AG04449 (cell line): ENCODE measurements at places on chromosomes 3 and 15.
A peak's percentile ranks its signal among the peaks of the same experiment; 100 is the strongest.

DNA sequence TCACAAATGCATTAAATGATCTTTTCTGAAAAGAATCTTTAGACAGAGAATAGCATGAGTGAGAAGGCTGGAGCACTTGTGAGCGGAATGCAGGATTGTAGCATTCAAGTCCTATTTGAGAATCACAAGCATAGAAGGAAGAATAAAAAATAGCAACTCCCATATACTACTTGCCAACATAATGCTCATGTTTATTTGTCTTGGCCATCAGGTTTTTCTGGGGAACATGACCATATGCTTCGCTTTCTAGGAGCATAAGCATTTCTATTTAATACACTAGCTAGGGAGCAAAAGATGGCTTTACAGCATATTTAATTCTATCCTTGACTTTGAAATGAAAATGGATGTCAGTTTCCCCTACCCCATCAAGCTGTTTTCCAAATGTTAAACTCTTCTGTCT is 170.3 kb upstream of the MITF start:
- DNase-seq, result no peak

GRCh38 chr3:16741890-16742289 is 136.7 kb upstream of the DAZL start:
- DNase-seq, result no peak

DNA sequence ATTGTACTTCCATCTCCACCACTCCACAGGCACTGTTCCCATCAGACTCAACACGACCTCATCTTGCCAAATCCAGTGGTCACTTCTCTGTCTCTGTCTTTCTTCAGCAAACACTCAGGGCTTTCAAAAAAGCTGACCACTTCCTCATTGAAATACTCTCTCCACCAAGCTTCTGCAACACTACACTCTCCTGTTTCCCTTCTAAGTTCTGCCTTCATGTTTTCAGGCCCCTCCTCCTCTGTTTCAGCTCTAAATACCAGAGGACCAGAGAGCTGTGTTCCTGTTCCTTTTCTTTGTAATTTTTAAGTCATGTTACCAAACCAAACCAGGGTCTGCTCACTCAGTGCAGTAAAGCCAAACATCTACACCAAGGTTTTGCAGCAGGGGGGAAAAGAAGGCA is 33.8 kb upstream of the ACP3 start:
- DNase-seq, result no peak

- no peak for DNase-seq
Observed at GRCh38 chr3:161291191-161291901, 70.2 kb downstream of the NMD3 start.

GRCh38 chr3:30894521-30895251 is at the start of gene GADL1:
Gene GADL1 (minus strand): TSS chr3:30894661. CDS start chr3:30894614, 47 bp downstream.
- DNase-seq, result no peak

DNA sequence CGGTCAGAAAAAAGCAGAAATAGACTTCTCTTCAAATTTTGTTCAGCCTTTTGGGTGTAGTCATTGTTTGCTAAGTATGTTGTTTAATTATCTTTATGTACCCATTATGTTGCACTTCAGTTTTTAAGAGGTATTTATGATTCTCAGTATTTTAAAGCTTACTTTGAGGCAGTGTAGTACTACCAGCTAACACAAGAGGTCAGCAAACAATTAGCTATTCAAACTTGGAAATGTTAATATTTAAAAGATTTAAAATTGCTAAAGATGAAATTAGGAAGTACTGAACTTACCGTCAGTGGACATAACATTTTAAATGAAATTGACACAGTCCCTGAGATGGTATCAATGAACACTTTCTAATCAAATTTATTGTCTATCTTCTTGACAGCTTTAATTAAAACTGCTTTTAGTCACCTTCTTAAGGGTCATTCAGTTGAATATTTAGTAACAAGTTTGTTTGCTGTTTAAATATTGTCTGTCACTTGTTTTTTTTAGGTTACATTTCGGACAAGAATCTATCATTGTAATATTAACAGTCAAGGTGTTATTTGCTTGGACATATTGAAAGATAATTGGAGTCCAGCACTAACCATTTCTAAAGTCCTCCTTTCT is 28.1 kb downstream of the NKIRAS1 start:
- no peak for DNase-seq

- no peak for DNase-seq
Observed at GRCh38 chr3:22990291-22991200, 212.6 kb upstream of the UBE2E2 start.

DNA sequence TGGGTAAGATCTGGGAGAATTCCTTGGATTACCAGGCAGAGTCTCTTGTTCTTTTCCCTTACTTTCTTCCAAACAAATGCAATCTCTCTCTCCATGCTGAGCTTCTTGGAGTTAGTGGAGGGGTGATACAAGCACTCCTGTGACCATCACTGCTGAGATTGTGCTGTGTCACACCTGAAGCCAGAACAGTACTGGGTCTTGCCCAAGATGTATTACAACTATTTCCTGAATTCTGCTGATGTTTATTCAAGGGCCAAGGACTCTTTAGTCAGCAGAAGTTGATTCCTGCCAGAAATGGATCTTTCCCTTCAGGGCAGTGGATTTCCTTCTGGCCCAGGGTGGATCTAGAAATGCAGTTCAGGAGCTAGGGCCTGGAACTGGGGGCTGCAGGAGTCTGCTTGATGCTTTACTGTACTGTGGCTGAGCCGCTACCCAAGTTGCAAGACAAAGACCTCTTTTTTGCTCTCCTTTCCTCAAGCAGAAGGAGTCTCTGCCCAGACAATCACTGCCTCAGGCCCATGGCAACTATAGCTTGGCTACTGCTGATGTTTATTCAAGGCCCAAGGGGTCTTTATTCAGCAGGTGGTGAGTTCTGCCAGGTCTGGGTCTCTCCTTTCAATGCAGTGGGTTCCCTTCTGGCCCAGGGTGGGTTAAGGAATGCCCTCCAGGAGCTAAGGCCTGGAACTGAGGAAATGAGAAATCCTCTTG is 98.8 kb downstream of the SH3GL3 start:
- DNase-seq, result no peak

- no peak for DNase-seq
Observed at GRCh38 chr3:181613813-181614212, 97.9 kb upstream of the SOX2 start.

GRCh38 chr3:188301147-188301546 is 147.2 kb downstream of the LPP start:
- no peak for DNase-seq

DNA sequence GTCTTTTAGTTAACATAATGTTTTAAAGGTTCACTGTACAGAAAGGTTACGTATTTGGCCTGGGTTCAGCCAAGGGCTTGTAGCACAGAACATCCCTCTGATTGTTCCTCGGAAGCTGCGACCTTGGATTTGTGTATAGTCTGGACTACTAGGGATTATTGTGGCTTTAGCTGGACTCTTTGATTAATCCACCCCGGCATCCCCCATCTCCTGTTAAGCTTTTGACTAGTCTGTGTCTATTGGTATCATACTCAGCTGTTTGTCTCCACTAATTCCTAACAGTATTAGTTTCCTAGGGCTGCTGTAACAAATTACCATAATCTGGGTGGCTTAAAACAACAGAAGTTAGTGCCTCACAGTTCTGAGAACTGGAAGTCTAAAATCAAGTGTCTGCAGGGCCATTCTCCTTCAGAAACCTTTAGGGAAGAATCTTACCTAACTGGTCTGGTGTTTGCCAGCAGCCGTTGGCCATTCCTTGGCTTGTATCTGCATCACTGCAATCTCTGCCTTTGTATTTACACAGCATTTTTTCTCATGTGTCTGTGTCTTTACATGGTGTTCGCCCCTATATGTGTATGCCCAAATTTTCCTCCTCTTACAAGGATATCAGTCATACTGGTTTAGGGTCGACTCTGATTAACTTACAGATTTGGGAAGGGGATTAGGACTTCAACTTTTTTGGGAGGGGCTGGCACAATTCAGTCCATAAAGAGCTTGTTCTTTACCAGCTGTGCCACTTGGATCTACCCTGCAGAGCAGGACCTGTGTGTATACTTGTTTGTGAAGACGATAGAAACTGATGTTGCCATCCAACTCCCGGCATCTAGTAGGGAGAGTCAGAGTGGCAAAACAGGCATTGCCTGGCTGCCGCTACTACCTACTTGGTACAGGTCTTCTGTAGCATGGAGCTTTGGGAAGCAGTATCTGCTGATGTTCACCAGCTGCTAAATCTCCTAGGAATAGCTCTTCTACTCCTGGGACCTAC is 117.8 kb downstream of the UBE2E2 start:
- no peak for DNase-seq

DNA sequence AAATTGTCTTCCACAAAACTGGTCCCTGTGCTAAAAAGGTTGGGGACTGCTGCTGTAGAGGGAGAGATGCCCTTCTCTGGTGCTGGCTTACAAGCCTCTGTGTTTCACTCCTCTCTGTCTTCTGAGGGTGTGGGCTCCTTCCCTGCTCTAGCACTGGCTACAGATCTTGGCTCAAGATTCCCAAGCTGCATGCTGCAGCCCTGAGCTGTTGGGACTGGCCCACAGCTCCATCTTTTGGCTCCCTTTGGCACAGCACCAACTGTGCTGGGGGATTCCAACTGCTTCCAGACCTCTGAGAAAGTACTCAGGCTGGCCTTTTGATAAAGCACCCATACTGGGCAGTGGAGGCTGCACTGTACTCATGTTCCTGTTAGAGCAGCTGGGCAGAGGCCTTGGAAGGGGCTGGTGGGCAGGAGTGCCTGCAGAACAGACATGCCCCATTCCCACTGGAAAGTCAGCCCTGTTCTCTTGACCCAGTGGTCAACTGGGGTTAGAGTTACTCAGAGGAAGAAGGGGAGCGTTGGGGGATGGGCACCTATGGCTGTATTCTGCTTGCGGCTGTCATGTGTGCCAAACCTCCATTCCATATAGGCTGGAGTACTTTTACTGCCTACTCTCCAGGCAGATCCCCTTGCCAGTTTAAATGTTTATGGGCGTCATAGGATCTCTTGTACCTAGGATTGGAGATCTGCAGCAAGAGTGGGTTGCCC is 55.7 kb downstream of the GALK2 start:
- no peak for DNase-seq

GRCh38 chr3:14481018-14481645 is 59.0 kb downstream of the GRIP2 start:
- DNase-seq, result no peak

DNA sequence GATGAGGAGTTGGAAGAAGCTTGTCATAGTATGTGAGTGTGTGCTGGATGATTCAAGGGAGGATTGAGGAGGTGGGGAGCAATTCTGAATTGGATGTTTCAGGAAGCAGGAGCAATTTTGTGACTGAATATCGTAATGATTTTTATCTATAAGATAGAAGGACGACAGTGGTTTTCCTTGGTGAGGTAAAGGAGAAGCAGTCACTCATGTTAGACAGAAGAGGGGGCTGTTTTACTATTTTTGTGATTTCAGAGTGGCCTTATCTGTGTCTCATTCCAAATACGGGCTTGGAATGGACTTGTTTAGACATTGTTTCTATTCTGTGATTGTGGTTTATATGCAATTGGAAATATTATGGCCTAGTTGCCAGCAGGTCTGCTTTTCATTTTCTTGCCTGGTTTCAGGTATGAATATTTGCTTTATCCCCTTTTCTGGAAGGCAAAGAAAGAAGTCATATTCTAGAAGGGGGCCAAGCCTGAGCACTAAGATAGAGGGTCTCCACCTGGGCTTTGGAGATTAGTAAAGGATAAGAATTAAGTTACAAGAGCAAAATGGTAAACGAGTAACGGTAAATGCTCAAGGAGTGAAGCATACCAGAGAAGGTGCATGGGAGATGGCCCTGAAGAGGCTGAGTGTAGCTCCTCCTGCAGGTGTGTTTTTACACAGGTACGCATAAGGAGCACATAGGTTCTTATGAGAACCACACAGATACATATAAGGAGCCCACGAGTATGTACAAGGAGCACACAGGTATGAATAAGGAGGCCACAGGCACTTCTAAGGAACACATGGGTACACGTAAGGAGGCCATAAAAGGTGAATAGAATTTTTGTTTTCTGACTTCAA is 124.6 kb upstream of the KCNAB1 start:
- DNase-seq, result peak; percentile 28
